ENCODE measurements at places on chromosomes 13 and 19. TPM values are rescaled to one million over a fixed set of nuclear protein-coding genes. Genes with fewer than 3 reads are reported as not detected.

The FCER2 gene
- not detected for total RNA-seq

The ZNF350 gene
- total RNA-seq = 12.2 TPM

The ZNF442 gene
- 0.33 TPM for total RNA-seq

The ADGRE3 gene
- 0.76 TPM for total RNA-seq

The WDR62 gene
- total RNA-seq = 6.3 TPM

The ZNF433 gene
- 12.5 TPM for total RNA-seq

The TUBB4A gene
- 0.76 TPM for total RNA-seq

The IRS2 gene
- total RNA-seq = 44.9 TPM

The KASH5 gene
- total RNA-seq = 0.61 TPM

The LMTK3 gene
- 12.3 TPM for total RNA-seq

The OR7A17 gene
- total RNA-seq = not detected

- H3K27me3 ChIP-seq = no peaks in the 10 kb centered on the region
- no peak for DNase-seq
- H3K36me3 ChIP-seq = no peaks in the 10 kb centered on the region
- no peaks in the 10 kb centered on the region for H3K4me1 ChIP-seq
- H3K4me3 ChIP-seq = no peak overlapping the region
Observed at GRCh38 chr13:46544208-46544607, 8.8 kb upstream of the LRCH1 start.

- peak overlapping the region; percentile 12 for H3K4me3 ChIP-seq
- H3K27me3 ChIP-seq = no peaks in the 10 kb centered on the region
- DNase-seq = peak; percentile 34
- H3K4me1 ChIP-seq = peaks cover 4% of the 10 kb centered on the region
Observed at GRCh38 chr13:26785838-26786630, 25.4 kb upstream of the GPR12 start.

DNA sequence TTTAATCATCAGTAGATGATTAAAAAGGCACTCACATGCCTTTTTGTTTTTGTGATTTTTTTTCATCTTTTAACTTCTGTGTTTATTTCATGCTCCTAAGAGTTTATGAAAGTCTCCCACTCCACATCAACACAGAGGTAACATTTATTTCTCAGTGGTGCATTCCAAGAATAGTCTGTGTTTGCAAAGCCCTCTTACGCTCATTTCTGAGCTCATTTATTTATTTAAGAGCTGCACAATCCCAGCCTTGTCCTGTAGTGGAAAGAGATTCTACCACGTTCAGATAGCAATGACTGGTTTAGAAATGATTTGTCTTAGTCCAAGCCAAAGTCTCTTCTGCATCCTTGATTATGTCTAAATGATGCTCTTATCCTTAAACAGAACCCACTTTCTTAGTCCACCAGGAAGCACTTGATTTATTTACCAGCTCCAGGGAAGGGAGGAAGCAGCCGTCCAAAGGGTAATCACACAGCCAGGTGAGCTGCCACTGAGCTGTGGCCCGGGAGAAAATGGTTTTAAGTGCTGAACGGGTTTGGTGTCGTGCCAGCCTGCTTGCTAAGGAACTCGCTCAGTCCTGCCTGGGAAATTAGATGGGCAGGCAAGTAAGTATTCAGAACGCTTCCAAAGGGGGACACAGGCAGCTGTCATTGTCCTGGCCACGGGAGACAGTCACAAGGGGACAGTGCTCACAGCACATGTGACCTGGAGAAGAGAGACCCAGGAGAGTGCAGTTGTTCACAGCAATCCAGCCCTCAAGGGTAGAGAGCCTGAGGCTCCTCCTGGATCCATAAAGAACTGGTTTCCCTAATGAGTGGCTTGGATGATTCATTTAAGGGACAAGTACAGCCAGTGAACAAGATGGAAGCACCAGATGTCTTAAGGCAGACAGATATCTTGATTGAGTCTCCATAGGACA is 131.8 kb upstream of the WASF3 start:
- H3K4me3 ChIP-seq = no peak overlapping the region
- H3K27ac ChIP-seq = peak overlapping the region; percentile 32
- no peaks in the 10 kb centered on the region for H3K27me3 ChIP-seq
- no peak for DNase-seq

DNA sequence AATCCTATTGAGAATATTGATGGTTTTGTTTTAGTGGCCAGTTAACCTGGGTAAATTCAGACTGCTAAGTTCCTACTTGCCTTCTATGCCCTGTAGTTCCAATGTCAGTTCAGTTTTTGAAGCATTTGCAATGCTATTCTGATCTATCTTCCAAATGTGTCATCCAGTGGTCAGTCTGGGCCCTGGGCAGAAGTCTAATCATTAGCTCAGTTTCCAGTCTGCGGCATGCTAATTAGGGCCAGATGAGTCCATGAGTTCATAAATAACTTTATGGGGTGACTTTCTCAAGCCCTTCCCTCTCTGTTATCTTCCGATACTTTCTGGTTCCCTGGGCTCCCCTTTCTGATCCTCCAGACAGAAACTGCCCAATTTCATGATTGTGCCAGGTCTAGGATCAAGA is 32.7 kb downstream of the FAM187B start:
- H3K27ac ChIP-seq = no peak overlapping the region
- no peak overlapping the region for H3K4me3 ChIP-seq
- DNase-seq = no peak
- H3K36me3 ChIP-seq = no peaks in the 10 kb centered on the region

GRCh38 chr13:48892053-48892687 is 83.5 kb upstream of the FNDC3A start:
- no peak overlapping the region for H3K27ac ChIP-seq
- no peaks in the 10 kb centered on the region for H3K4me1 ChIP-seq
- H3K27me3 ChIP-seq = no peaks in the 10 kb centered on the region
- DNase-seq = no peak
- no peaks in the 10 kb centered on the region for H3K36me3 ChIP-seq

GRCh38 chr19:17260842-17261325 is 3.7 kb downstream of the USHBP1 start:
- peak overlapping the region; percentile 3 for H3K4me3 ChIP-seq
- H3K36me3 ChIP-seq = peaks cover 12% of the 10 kb centered on the region
- no peaks in the 10 kb centered on the region for H3K27me3 ChIP-seq

DNA sequence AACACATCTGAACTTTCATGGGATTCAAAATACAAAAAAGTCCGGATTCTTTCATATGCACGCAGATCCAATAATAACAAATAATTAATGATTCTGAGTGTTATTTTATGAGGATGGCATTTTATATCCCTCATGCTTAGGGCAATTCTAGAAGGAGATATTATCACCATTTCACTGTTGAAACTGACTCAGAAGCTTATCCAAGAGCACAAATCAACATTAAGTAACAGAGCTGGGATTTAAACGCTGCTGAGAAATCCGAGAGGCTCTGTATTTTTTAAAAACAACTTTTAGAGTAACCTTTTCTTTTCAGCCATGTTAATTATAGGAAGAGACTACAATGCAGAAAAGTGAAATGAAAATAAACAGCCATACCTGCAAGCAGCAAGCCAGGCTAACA is 30.3 kb downstream of the ATP7B start:
- H3K4me1 ChIP-seq = no peaks in the 10 kb centered on the region
- no peaks in the 10 kb centered on the region for H3K36me3 ChIP-seq
- H3K4me3 ChIP-seq = no peak overlapping the region
- H3K27me3 ChIP-seq = no peaks in the 10 kb centered on the region
- DNase-seq = no peak

DNA sequence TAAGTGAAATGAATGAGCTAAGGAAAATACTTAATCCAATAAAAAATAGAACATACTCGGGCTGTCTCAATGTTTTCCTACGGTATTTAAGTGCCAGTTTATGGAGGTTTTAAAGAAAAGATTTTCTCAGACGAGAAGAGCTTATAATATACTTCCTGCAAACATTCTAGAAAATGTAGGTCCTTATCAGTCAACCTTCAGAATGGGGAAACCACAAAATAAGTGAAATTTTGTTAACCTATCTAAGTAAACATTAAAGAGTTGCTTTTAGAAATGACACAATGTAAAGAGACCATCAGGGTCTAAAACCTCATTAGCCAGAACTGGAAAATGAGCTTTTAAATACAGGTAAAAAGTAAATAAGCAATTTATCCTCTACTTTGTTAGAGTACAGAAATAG is 12.1 kb downstream of the MIR17HG start:
- H3K4me1 ChIP-seq = no peaks in the 10 kb centered on the region
- H3K27me3 ChIP-seq = no peaks in the 10 kb centered on the region
- H3K4me3 ChIP-seq = no peak overlapping the region
- DNase-seq = no peak

DNA sequence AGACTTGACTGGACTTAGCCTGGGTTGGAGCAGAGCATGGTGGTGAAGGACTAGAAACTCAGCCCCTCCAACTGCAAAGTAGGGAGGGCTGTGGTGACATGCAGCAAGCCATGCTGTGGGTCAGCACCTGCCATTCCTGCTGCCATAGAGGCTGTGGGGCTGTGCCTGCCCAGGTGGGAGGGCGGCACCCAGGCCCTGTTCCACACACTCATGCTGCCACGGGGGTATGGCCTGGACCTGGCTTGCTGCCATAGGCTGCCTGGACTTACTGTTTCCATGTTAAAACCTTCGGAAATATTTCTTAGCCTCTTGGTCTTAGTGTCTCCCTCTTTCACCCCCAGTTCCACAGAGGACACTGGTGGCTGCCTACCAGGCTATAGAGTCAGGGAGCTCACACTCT is 29.3 kb downstream of the CILP2 start:
- no peak for DNase-seq
- no peak overlapping the region for H3K27ac ChIP-seq
- no peaks in the 10 kb centered on the region for H3K36me3 ChIP-seq
- H3K4me3 ChIP-seq = no peak overlapping the region
- H3K27me3 ChIP-seq = no peaks in the 10 kb centered on the region
- no peaks in the 10 kb centered on the region for H3K4me1 ChIP-seq

DNA sequence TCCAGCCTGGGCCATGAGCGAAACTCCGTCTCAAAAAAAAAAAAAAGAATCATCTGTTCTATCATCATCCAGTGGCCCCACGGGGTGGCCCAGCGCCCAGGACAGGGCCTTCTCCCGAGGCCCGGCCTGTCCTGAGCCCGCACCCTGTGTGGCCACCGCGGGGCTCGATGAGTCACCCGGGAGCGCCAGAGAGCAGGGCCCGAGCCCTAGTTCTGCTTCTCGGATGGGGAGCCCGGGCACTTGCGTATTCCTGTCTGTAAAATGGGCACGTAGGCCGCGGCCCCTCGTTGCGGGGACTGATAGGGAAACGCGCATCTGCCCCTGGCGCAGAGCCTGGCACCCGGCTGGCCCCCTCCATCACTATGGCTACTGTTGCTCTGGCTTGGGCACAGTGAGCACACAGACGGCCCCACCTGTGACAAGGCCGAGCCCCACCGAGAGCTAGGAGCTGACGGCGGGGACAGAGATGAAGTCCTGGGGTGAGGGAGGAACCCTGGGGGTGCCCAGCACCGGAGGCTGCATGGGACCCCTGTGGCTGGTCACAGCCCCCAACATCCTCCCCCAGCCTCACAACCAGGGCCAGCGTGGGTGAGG is 21.3 kb upstream of the UQCR11 start:
- H3K27ac ChIP-seq = no peak overlapping the region
- H3K4me1 ChIP-seq = no peaks in the 10 kb centered on the region
- peaks cover 36% of the 10 kb centered on the region for H3K36me3 ChIP-seq
- no peaks in the 10 kb centered on the region for H3K27me3 ChIP-seq
- no peak overlapping the region for H3K4me3 ChIP-seq
- peak; percentile 73 for DNase-seq

- no peak overlapping the region for H3K4me3 ChIP-seq
- H3K4me1 ChIP-seq = peaks cover 5% of the 10 kb centered on the region
- H3K27ac ChIP-seq = no peak overlapping the region
Observed at GRCh38 chr19:55442372-55442961, 633 bp downstream of the SHISA7 start.

- no peaks in the 10 kb centered on the region for H3K36me3 ChIP-seq
- DNase-seq = no peak
- no peaks in the 10 kb centered on the region for H3K4me1 ChIP-seq
- no peak overlapping the region for H3K27ac ChIP-seq
- H3K27me3 ChIP-seq = no peaks in the 10 kb centered on the region
- H3K4me3 ChIP-seq = no peak overlapping the region
Observed at GRCh38 chr13:41224113-41225110, 30.0 kb upstream of the KBTBD7 start.

DNA sequence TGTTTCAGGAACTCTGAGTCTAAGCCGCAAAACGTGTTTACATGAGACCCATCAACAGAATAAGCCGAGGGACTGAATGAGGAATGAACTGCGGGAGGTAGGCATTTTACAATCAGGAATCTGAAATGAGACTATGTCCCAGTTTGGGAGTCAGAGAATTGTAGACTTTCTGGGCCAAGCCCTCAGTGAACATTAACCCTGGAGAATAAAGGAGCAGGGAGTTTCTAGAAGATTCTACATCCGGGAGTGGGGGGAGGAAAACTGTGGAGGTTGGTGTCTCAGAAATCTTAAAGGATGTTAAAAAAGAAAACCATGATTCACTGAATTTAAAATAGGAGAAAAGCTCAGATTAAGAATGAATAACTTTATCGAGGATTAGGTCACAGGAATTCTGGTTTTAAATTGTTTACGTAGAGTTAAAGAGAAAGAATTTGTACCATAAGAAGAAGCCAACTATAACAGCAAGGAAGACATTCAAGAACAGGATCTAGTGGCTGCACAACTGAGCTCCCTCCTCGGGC is 18.5 kb downstream of the RFX2 start:
- H3K36me3 ChIP-seq = no peaks in the 10 kb centered on the region
- H3K4me3 ChIP-seq = peak overlapping the region; percentile 32
- H3K4me1 ChIP-seq = peaks cover 42% of the 10 kb centered on the region
- no peak for DNase-seq

GRCh38 chr13:84605927-84606326 is 723.7 kb upstream of the SLITRK1 start:
- H3K4me1 ChIP-seq = no peaks in the 10 kb centered on the region
- no peak overlapping the region for H3K4me3 ChIP-seq
- no peaks in the 10 kb centered on the region for H3K36me3 ChIP-seq
- no peak for DNase-seq
- no peaks in the 10 kb centered on the region for H3K27me3 ChIP-seq

GRCh38 chr13:91362908-91363307 is 15.4 kb downstream of the MIR17HG start:
- H3K27ac ChIP-seq = no peak overlapping the region
- H3K27me3 ChIP-seq = no peaks in the 10 kb centered on the region
- no peaks in the 10 kb centered on the region for H3K36me3 ChIP-seq
- DNase-seq = no peak
- no peak overlapping the region for H3K4me3 ChIP-seq
- no peaks in the 10 kb centered on the region for H3K4me1 ChIP-seq

- H3K4me3 ChIP-seq = no peak overlapping the region
- H3K36me3 ChIP-seq = peaks cover 12% of the 10 kb centered on the region
- peak overlapping the region; percentile 45 for H3K27ac ChIP-seq
- DNase-seq = no peak
- peaks cover 4% of the 10 kb centered on the region for H3K4me1 ChIP-seq
- no peaks in the 10 kb centered on the region for H3K27me3 ChIP-seq
Observed at GRCh38 chr13:113976711-113977684, 3.1 kb upstream of the C13orf46 start.
